Stimulated activated CD4-positive, alpha-beta T cell treated with anti-CD3 and anti-CD28 coated beads, Interleukin-12 subunit alpha, Interleukin-12 subunit beta, amount 100 ng/mL, for 24 hours (primary cell): ENCODE measurements at places on chromosomes 1 and 21.

DNA sequence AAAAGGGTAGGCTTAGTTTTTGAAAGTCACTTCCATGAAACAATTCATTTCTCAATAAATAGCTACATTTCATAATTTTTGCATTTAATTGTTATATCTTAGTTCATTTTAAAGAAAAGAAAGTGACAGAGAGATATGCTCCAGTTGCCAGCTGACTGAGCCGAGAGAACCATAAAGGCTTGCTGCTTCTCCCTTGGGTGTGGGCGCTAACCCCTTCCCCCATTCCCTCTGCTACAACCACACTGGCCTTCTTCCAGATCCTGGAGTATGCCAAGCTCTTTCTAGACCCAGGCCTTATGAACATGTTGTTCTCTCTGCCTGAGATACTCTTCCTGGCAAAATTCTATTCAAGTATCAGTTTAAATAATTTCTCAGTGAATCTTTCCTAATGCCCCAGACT lies 12.3 kb downstream of the SORT1 start:
- DNase-seq = no peak

- no peak for DNase-seq
Measured at GRCh38 chr1:72362538-72362937, 80.2 kb upstream of the NEGR1 start.

GRCh38 chr1:161359291-161359690 lies 8.4 kb downstream of the CFAP126 start:
- no peak for DNase-seq

DNA sequence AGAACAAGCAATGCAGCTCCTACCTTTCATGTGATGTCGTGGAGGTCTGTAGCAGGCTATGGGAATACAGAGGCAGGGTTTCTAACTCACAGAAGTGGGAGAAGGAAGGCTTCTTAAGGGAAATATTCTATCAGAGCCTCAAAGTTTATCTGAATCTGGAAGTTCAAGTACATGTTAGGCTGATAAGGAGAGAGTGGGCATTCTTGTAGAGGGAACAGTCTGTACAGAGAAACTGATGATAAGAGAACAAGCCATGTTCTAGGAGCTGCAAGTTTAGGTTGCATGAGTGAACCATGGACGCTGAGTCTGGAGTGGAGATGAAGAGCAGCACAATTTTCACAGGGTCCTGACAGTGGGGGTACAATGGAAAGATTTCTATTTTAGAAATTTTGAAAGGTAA lies 344.0 kb downstream of the CHRM3 start:
- DNase-seq = no peak

- no peak for DNase-seq
Measured at GRCh38 chr1:214296860-214297745, 16.1 kb downstream of the SMYD2 start.

- no peak for DNase-seq
Measured at GRCh38 chr1:71228742-71229365, 148.0 kb upstream of the ZRANB2 start.

GRCh38 chr1:37076168-37076567 lies 41.9 kb upstream of the GRIK3 start:
- no peak for DNase-seq

DNA sequence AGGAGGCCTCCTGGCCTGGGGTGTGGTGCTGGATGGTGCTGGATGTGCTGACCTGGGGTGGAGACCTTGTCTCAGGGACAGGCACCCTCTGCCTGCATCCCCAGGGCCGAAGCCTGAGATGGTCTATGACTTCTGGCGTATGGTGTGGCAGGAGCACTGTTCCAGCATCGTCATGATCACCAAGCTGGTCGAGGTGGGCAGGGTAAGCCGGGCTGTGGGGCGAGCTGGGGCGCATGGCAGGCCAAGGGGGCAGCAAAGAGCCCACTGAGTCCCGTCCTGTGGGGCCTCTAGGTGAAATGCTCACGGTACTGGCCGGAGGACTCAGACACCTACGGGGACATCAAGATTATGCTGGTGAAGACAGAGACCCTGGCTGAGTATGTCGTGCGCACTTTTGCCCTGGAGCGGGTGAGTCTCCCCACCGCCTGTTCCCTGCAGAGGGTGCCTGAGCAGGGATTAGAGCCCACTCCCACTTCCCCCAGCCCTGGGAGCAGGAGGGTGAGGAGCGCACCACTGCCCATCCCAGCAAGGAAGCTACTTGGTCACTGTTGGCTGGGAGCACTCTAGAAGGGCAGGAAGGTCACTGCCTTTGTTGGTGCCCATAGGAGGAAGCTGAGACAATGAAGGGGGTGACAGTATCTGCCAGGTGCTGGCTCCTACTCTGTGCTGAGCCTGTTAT lies 75.2 kb downstream of the PTPRU start:
- DNase-seq = no peak

DNA sequence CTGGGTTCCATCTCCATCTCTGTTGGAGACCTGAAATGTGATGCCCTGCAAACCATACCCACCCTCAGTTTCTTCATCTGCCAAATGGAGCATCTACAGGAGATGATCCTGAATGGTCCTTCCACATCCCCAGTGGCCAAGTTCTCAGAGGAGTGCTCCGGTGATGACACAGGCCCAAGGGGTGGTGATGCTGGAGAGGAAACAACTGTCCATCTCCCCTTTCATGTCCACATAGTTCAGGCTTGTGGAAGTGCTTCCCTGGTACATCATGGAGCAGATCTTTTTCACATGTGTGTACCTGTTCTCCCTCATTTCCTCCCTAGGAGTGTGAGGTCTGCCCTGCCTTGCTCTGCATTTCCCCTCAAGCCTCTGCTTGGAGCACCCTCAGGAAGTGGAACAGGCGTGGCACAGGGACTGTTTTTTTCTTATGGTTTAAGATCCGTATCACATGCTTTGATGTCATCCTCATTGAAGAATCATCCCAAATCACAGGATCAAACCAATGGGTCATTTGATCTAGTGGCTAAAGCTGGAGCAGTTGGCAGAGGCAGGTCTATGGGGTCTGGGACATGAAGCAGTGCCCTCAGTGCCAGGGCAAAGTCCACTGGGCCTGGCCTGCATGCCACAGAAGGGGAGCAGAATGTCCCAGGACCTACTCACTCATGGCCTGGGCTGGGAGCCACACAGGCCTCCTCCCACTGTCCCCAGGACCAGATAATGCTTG lies 8.2 kb upstream of the TRIM63 start:
- DNase-seq = no peak

GRCh38 chr1:107449326-107449725 lies 308.5 kb downstream of the NTNG1 start:
- DNase-seq = no peak

GRCh38 chr1:201876148-201876818 lies 12.4 kb upstream of the SHISA4 start:
- DNase-seq = no peak

- DNase-seq = no peak
Measured at GRCh38 chr1:11132563-11133293, 33.1 kb upstream of the EXOSC10 start.

DNA sequence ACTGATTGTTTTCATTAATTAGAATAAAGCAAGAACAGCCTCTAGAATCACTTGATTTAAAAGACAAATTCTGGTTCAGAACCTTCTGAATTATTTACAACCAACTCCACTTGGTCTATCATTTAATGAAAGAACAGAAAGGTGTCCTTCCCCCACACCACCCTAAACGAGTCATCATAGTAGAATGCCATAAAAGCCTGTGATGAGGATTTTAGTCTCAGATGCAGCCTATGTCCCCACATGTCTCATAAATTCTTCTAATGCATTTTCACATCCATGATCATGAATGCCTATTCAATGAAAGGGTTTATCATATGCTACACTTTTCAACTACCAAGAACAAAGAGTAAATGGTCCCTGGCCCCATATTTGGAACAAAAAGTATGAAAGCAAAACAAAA lies 508.1 kb downstream of the DPYD start:
- no peak for DNase-seq

DNA sequence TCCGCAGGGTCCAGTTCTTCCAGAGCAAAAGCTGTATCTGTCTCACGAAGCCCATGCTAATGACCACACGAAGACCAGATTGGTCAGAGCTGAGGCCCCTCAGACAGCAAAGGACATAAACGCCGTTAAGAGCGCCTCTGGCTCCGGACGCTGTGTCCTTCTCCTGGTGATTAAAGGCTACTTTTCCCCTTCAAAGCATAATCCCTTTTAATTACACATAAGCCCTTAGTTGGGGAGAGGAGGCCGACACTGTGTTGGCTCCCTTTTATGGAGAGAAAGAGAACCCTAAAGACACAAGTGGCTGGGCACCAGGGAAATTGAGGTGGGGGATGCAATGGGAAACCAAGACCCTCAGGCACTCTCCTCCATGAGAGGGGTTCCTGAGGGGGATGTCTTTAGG lies at the start of gene ABCA4:
Gene ABCA4, minus strand, starts transcription at position 158 of the 400 bp plus-strand sequence. Its CDS starts 103 bp downstream, at position 55.
- no peak for DNase-seq

- DNase-seq = no peak
Measured at GRCh38 chr1:215479567-215479966, 87.5 kb upstream of the KCTD3 start.

DNA sequence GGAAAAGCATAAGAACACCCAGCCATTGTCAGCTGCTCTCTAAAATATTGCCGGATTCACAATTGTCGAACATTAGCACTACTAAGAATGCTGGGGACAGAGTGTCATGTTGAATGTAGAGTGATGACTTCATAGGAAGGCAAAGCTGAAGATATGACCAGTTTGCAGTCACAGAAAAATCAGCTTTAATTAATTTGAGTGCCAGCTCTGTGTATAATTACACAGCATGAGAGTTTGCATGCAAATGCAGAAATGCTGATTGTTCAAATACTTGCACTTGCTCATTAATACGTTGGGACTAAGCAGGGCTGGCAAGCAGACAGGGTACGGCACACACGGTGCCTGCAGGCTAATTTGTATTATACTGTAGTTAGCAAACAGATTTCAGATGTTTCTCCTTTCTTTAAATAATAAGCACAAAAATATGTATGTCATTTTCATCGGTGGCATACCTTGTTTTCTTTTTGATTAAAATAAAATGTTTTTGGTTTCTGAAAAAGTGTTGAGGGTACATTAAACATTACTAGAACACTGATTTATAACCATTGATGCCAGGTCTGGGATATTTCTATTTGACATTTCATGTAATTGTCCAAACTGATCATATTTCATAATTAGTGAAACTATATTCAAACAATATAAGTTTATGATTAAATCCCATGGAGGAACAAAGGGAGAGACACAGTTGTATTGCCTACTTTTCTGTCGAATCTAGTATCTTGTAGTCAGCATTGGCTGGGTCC lies 99.8 kb upstream of the ADGRL2 start:
- DNase-seq = no peak

GRCh38 chr1:206419250-206419649 lies 51.0 kb upstream of the IKBKE start:
- no peak for DNase-seq

DNA sequence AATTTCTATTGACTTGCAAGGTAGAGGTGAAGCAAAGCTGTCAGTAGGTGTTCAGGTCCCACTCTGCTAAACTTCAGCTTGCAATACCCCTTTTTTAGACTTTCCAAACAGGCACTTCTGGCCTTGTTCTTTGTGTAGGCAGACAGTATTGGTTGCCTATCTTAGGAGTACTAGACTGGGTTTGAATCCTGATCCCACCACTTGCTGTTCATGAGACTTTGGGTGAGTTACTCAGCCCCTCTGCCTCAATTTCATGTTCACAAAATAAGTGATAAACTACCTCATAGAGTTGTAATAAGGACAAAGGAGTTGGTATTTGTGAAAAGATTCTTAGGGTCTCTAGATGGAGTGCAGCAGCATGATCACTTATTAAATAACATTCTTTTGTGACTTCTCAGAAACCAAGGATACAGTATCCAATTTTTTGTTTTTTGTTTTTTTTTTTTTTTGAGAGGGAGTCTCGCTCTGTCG lies 5.2 kb downstream of the RCC1 start:
- no peak for DNase-seq

DNA sequence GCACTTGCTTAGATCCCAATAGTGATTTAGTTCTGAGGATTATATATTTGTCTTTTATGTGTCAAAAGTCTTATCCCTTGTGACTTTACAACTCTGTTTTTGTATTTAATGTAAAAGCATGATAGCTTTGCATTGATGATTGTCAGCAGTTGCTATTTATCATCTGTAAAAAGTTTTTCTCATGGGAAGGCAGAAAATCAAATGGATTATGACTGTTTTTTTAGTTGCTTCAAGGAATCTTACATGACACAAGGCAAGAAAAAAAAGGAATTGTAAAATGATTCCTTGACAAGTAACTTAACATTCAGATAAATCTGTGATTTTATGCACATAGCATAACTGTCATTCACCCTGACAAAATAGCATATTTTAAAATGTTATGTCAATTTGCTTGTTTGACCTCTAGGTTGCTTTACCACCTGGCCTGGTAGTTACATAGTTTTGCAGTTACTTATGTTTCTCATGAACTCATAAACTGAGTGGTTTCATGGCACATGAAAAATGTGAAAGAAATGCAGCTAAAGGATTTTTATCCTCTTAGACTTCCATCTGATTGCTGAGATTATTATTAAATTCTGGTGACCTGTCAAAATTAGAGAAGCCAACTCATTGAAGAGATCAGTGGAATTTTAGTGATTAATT lies 622.6 kb downstream of the ADGRL2 start:
- DNase-seq = no peak

GRCh38 chr1:174021591-174022079 lies 522 bp downstream of the RC3H1 start:
- DNase-seq = no peak

GRCh38 chr21:33371366-33371765 lies 31.8 kb upstream of the IFNGR2 start:
- DNase-seq = no peak

DNA sequence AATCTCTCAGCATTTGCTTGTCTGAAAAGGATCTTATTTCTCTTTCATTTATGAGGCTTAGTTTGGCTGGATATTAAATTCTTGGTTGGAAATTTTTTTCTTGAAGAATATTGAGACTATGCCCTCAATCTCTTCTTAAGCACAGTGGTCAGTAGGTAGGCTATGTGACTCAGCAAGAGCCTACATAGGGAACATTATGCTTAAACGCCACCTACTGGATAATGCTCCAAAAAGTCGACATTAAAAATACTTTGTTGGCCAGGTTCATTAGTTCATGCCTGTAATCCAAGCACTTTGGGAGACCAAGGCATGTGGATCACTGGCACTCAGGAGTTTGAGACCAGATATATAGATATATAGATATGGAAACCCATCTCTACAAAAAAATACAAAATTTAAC lies 678.0 kb upstream of the USP24 start:
- no peak for DNase-seq

- DNase-seq = no peak
Measured at GRCh38 chr1:86380257-86380861, 15.8 kb downstream of the ODF2L start.

GRCh38 chr1:24727501-24728216 lies 17.6 kb upstream of the CLIC4 start:
- no peak for DNase-seq
